ENCODE measurements at places on chromosomes 3 and 15. TPM values are rescaled to one million over a fixed set of nuclear protein-coding genes. Genes with fewer than 3 reads are reported as not detected.

Gene CORO2B
- polyA plus RNA-seq = 0.94 TPM

Gene LAMB2
- polyA plus RNA-seq = not detected

Gene NR2C2
- polyA plus RNA-seq = 11.5 TPM

Gene ADAMTS9
- not detected for polyA plus RNA-seq

Gene REC114
- not detected for polyA plus RNA-seq

Gene UMPS
- polyA plus RNA-seq = 20.2 TPM

Gene PATL2
- 17.7 TPM for polyA plus RNA-seq

Gene GOLGA6L4
- polyA plus RNA-seq = not detected

Measured in IgD-negative memory B cell (primary cell).